ENCODE measurements at places on chromosomes 6 and 20. TPM values are rescaled to one million over a fixed set of nuclear protein-coding genes. Genes with fewer than 3 reads are reported as not detected.

GPLD1 gene
- 0.60 TPM for polyA plus RNA-seq

MRPL14 gene
- polyA plus RNA-seq = 85.6 TPM

OXT gene
- polyA plus RNA-seq = not detected

ADGB gene
- polyA plus RNA-seq = 0.13 TPM

ACAT2 gene
- 85.1 TPM for polyA plus RNA-seq

RNF144B gene
- 1.8 TPM for polyA plus RNA-seq

SLC22A16 gene
- not detected for polyA plus RNA-seq

DUSP15 gene
- not detected for polyA plus RNA-seq

LRRC73 gene
- polyA plus RNA-seq = not detected

TTBK1 gene
- polyA plus RNA-seq = 0.23 TPM

SSTR4 gene
- polyA plus RNA-seq = not detected

OR2B6 gene
- not detected for polyA plus RNA-seq

CCR6 gene
- 0.46 TPM for polyA plus RNA-seq

ZSCAN16 gene
- polyA plus RNA-seq = 7.8 TPM

BANF2 gene
- polyA plus RNA-seq = not detected

KIAA1586 gene
- 3.0 TPM for polyA plus RNA-seq

Data from sigmoid colon (tissue), 7 donors.